ENCODE measurements at places on chromosomes 5 and 9. TPM values are rescaled to one million over a fixed set of nuclear protein-coding genes. Genes with fewer than 3 reads are reported as not detected.

Gene CDHR2
- 0.05 TPM for total RNA-seq

Gene PTGS1
- total RNA-seq: 2.6 TPM

Gene IFNA8
- not detected for total RNA-seq

Gene TMEM203
- 32.8 TPM for total RNA-seq

Gene TNC
- total RNA-seq: 206 TPM

Gene PCDHGB5
- total RNA-seq: 30.9 TPM

Gene IRX2
- not detected for total RNA-seq

Gene ZNF462
- total RNA-seq: 17.2 TPM

Gene RIC1
- 52.8 TPM for total RNA-seq

Gene PCDHGC4
- total RNA-seq: 3.5 TPM

Gene TMEM174
- not detected for total RNA-seq

Gene GADD45G
- 1.8 TPM for total RNA-seq

Gene SPARC
- total RNA-seq: 3,745 TPM

Gene FCN2
- total RNA-seq: not detected

Gene GPX8
- total RNA-seq: 165 TPM

Gene SLC6A18
- total RNA-seq: not detected

Gene SLC9A3
- 0.65 TPM for total RNA-seq
